Tongue (tissue), 3 donors: ENCODE measurements at places on chromosomes 12 and 14.

- no peak for DNase-seq
These were observed 49.9 kb downstream of the FUT8 start for GRCh38 chr14:65462411-65462810.

DNA sequence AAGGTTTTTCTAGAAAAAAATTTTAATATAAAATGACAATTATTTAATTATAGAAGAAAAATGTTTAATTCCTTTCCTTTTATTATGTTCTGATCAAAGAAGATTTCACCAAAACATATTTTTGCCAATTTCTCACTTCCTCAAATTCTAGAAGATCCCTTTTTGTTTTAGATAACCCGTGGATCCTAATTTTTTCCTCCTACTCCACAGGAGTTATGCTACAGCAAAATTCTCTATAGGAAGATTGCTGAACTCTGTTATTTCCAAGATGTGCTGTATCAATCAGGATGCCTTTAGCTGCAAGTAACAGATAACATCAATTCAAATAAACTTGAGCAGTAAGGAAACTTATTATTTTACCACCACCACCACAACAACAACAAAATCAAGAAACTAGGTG is 3.8 kb upstream of the SNX6 start:
- DNase-seq, result no peak

DNA sequence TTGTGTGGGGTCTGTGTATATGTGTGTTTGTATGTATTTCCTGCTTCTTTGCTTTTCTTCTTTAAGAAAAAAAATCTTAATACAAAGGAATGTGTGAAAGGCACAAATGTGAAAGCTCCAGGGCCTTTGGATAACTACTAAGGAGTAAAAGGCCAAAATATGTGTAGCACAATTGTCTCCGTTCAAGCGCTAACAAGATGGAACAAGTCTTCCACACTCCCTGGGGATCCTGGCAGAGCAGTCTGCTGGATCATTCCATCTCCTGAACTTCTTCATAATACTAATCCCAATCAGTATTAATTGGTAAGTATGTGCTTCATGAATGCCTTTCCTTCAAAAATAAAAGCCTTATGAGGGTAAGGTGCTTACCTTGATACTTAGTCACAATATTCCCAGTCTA is 462.5 kb upstream of the TBX3 start:
- no peak for DNase-seq

DNA sequence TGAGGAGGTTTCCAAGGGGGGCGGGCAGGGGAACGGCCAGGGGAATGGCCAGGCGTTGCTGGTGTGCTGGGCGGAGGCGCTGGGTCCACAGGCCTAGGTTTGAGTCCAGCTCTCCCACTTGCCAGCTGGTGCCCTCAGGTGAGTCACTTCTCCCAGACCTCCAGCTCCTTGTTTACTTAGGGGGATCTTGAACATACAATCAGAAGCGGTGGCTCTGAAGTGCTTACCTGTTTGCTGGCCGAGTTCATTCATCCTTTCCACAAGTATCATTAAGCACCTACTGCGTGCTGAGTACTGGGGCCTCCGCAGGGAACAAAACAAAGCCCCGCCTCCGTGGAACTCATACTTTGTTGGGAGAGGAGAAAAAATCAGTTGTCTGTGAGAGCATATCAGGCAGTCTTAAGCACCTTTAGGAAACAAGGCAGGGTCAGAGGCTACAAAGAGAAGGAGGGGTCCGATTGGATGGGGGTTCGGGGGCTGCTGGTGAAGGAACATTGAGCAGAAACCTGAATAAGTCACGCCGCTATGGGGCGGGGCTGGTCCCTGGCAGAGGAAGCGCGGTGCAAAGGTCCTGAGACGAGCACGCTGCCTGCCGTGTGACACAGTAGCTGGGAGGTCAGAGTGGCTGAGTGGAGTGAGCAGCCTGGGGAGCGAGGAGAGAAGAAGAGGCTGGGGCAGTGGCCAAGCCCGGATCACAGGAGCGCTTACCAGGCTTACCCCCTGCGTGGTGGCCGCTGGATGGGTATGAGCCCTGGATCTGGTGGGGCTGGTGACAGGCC is 15.1 kb downstream of the MVK start:
- no peak for DNase-seq

GRCh38 chr12:128109636-128110035 is 157.3 kb upstream of the TMEM132C start:
- DNase-seq, result no peak

GRCh38 chr12:126949558-126949957 is 1317.4 kb upstream of the TMEM132C start:
- DNase-seq, result no peak

DNA sequence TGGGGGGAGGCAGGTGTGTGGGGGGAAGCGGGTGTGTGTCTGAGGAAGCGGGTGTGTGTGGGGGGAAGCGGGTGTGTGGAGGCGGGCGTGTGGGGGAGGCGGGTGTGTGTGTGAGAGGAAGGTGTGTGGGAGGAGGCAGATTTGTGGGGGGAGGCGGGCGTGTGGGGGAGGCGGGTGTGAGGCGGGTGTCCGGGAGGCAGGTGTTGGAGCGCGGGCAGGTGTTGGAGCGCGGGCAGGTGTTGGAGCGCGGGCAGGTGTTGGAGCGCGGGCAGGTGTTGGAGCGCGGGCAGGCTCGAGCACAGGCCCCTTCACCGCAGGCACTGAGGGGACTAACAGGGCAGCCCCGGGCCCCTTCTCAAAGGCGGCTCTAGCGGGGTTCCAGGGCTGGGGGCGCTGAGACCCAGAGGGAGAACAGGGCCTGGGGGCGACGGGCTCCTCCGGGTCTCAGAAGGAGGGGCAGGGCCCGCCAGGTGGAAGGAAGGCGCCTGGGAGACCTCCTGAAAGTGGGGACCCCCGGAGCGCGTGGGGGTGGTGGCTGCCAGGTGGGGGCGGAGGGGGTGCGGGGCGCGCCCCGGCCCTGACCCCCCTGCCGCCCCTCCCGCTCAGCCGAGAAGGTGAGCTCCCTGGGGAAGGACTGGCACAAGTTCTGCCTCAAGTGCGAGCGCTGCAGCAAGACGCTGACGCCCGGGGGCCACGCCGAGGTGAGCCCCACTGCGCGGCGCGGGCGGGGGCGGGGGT is 3.2 kb downstream of the CRIP2 start:
- no peak for DNase-seq
